ENCODE measurements at places on chromosomes 3 and 15. TPM values are rescaled to one million over a fixed set of nuclear protein-coding genes. Genes with fewer than 3 reads are reported as not detected.

DNA sequence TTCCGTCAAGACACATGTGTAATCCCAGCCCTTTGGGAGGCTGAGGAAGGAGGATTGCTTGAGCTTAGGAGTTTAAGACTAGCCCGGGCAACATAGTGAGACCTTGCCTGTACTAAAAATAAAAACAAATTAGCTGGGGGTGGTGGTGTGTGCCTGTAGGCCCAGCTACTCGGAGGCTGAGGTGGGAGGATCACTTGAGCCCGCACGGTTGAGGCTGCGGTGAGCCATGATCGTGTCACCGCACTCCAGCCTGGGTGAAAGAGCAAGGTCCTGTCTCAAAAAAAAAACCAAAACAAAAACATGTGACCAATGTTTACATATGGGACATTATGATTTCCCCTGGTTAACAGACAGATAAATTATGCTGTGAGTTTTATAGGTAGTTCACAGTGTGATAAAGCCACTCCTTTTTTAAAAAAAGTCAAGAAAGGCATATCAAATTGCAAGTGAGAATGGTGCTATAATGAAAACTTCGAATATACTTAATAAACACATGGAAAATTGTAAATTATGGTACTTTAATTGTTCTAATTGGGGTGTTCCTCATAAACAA is 9.2 kb downstream of the BBX start:
- H3K36me3 ChIP-seq = no peaks in the 10 kb centered on the region
- H3K4me1 ChIP-seq = no peaks in the 10 kb centered on the region
- no peaks in the 10 kb centered on the region for H3K27me3 ChIP-seq
- DNase-seq = no peak
- no peak overlapping the region for H3K4me3 ChIP-seq

- H3K4me3 ChIP-seq = no peak overlapping the region
- H3K27me3 ChIP-seq = no peaks in the 10 kb centered on the region
- H3K27ac ChIP-seq = no peak overlapping the region
- H3K36me3 ChIP-seq = no peaks in the 10 kb centered on the region
- no peaks in the 10 kb centered on the region for H3K4me1 ChIP-seq
Observed at GRCh38 chr3:79012946-79013362, 754.8 kb downstream of the ROBO1 start.

Gene GOLGA8G
- total RNA-seq = not detected

DNA sequence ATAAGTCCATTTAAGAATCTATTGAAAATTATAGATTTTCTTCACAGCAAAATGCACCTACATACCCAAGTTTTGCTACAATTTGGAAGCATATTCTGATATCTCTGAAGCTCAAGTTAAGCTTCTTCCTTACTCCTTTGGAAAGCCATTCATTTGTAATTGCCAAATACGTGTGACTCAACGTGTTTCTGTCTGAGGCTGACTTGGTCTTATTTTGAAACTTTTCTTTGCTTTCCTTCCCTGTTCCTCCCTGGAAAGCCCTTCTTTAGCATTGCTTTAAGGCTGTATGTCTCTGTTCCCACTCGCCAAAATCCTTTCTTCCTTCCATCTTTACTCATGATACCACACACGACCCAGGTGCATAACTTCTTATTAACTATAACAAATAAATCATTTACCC is 232.0 kb downstream of the ZBBX start:
- H3K27ac ChIP-seq = no peak overlapping the region
- no peak for DNase-seq
- no peaks in the 10 kb centered on the region for H3K27me3 ChIP-seq
- H3K4me3 ChIP-seq = no peak overlapping the region
- H3K36me3 ChIP-seq = no peaks in the 10 kb centered on the region

GRCh38 chr15:74531144-74531811 is 9.7 kb upstream of the ARID3B start:
- H3K36me3 ChIP-seq = no peaks in the 10 kb centered on the region
- no peak overlapping the region for H3K4me3 ChIP-seq
- no peak overlapping the region for H3K27ac ChIP-seq
- DNase-seq = no peak

- no peaks in the 10 kb centered on the region for H3K27me3 ChIP-seq
- H3K4me3 ChIP-seq = no peak overlapping the region
- no peak for DNase-seq
- peaks cover 22% of the 10 kb centered on the region for H3K4me1 ChIP-seq
- H3K36me3 ChIP-seq = no peaks in the 10 kb centered on the region
Observed at GRCh38 chr3:53776494-53777101, 69.6 kb downstream of the CHDH start.

DNA sequence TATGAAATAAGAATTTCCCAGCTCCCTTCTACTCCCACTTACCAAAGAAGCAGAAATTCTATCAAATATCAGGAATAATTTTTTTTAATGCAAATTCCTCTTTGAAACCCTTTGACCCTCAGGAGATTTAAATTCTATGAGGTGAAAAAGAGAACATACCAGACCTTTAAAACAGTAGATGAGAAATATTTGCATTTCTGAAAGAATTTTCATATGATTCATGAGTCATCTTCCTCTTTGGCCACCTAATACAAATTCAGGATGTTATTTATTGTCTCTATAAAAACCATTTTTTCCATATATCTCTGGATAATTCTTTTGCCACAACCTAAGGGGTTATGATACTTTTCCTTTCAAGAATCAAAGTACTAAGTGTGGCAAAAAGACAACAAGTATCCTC is 67.3 kb upstream of the ST3GAL6 start:
- no peaks in the 10 kb centered on the region for H3K27me3 ChIP-seq
- H3K27ac ChIP-seq = no peak overlapping the region
- H3K4me1 ChIP-seq = no peaks in the 10 kb centered on the region
- no peak overlapping the region for H3K4me3 ChIP-seq

Gene VILL
- 3.7 TPM for total RNA-seq

Measured in GM12878 (cell line).